ENCODE measurements at places on chromosomes 16 and 17. TPM values are rescaled to one million over a fixed set of nuclear protein-coding genes. Genes with fewer than 3 reads are reported as not detected.

- DNase-seq, result peak; percentile 72
Observed at GRCh38 chr17:64146418-64147109, 16.6 kb upstream of the ERN1 start.

SGCA gene
- 1.1 TPM for total RNA-seq

DNA sequence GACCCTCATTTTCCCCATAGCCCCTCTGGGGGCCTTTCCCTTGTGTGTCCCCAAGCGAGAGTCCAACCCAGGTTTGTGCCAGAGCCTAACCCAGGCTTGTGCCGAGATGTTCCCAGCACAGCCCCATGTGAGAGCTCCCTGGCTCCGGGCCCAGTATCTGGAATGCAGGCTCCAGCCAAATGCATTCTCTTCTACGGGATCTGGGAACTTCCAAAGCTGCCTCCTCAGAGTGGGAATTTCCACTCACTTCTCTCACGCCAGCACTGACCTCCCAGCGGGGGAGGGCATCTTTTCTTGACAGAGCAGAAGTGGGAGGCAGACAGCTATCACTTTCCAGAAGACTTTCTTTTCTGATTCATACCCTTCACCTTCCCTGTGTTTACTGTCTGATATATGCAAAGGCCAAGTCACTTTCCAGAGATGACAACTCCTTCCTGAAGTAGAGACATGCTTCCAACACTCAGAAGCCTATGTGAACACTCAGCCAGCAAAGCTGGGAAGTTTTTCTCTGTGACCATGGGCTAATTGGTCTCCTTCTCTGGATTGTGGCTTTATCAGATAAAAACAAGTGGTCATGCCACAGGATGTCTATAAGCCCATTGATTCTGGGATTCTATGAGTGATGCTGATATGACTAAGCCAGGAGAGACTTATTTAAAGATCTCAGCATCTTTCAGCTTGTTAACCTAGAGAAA lies 2.5 kb upstream of the CCL2 start:
- peak; percentile 95 for DNase-seq

SLC6A2 gene
- not detected for total RNA-seq

GRCh38 chr17:58822148-58823050 lies 66.7 kb downstream of the PPM1E start:
- DNase-seq, result no peak

SLC5A11 gene
- not detected for total RNA-seq

C16orf74 gene
- 8.7 TPM for total RNA-seq

GRCh38 chr17:58081646-58082340 lies 1.4 kb upstream of the DYNLL2 start:
- no peak for DNase-seq

DNA sequence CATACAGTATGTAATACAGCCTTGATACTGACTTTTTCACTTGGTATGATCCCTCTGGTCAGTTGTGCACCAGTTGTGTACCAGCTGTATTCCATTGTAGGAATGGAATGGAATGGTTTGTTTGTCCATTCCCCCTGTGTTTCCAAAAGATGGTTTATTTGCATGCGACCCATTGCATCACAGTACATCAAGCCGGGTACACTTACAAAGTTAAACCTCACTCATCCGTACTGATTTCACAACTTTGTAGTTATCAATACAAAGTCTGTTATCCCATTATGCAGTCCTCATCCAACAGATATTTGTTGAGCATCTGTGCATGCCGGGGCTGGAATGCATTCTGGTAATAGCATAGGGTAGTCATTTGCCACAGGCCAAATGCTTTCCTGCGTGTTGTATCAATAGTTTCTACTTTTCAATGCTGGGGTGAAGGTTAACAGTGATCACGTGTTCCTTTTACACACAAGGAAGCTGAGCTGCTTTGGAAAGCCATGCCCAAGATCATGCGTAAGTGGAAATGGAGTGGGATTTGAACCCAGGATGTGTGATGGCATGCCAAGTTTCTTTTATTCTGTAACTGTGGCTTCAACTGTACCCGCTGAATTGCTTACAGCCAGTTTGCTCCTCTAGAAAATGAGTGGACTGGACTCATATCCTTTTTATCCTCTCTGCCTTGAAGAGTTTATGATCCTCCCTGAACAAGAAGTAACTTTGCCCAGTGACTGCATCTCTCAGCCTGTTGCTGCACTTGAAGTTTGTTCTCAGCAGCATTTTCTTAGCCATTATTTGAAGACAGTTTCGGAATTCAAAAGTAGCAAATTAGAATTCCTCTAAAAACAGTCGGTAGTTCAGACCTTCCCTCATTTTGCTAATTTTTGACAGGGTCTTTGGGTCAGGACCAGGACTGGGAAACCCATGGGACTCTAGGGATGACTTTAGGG lies 228.5 kb downstream of the CCDC182 start:
- no peak for DNase-seq

Measured in MG63 (cell line).